ENCODE measurements at places on chromosomes 1 and 21.

GRCh38 chr21:42013931-42014330 lies 3.8 kb upstream of the ZBTB21 start:
- no peak for DNase-seq

GRCh38 chr1:176567190-176567794 lies 104.3 kb downstream of the PAPPA2 start:
- no peak for DNase-seq

GRCh38 chr21:35189077-35189863 lies 140.2 kb upstream of the RUNX1 start:
- DNase-seq: no peak

- DNase-seq: no peak
Measured at GRCh38 chr1:12581179-12581578, 36.8 kb downstream of the DHRS3 start.

GRCh38 chr1:154765970-154766369 lies 104.1 kb downstream of the KCNN3 start:
- no peak for DNase-seq

- no peak for DNase-seq
Measured at GRCh38 chr1:182317611-182318161, 73.9 kb downstream of the GLUL start.

Measured in CD8-positive, alpha-beta T cell (primary cell).